Omental fat pad (tissue), 4 donors: ENCODE measurements at places on chromosomes 2 and 18.
A peak's percentile ranks its signal among the peaks of the same experiment; 100 is the strongest.

GRCh38 chr2:128535953-128536352, 217.3 kb upstream of the HS6ST1 start:
- no peak for DNase-seq

GRCh38 chr18:70107091-70107490, 98.4 kb downstream of the RTTN start:
- no peak for DNase-seq

DNA sequence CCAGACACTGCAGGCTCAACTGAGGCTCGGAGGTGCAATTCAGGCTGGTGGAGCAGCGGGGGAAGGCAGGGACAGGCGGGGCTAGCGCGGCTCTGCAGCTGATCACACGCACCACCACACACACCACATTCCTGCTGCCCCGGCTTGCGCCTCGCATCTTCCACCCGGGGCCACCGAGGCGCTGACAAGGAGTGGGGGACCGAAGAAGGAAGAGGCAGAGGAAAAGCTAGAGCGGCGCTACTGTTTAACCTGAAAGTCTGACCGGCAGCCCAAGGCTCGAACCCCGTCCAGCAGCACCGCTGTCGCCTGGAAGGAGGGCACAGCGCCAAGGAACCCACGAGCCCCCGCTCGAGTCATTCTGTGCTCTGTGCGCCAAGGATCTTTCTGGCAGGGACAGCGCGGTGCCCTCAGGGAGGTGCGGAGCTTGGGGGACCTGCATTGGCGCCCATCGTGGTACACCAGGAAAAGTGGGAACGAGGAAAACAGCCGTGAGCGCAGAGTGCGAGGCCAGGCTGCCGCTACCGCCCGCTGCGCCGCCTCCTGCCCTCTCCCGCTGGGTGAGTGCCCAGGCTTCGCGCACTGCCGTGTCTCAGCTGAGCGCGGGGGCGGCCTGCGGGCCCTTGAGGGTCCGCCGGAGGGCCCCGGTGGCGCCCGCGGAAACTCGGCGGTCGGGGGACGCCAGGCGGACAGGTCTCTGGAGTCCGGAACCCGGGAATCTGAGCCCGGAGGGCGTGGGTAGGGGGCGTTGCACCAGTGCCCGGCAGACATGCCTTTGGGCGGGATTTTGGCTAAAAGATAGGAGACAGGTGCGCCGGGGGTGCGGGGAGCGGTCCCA, 860 bp upstream of the KCNJ3 start:
- no peak for DNase-seq

- DNase-seq = peak; percentile 73
Measured at GRCh38 chr18:34659579-34660517, 50.2 kb upstream of the DTNA start.

- DNase-seq = no peak
Measured at GRCh38 chr2:54657664-54658083, 65.8 kb upstream of the EML6 start.

DNA sequence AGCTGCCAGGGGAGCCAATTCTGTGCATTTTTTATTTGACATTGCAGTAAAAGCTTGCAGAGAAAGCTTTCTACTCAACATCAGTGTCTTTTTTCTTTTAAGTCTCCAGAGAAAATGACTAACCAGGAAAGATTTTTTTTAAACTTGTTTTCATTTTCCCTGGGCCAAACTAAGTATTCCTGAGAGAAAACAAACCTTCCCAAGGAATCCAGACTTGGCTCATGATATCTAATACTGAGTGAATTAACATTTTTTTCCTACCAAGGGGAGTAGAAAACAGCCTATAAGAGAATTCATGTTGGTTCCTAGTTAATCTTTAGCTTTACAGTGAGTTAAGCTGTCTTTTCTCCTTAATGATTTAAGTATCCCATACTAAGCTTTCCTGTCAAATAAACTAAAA, 46.7 kb downstream of the DAPL1 start:
- DNase-seq = no peak

DNA sequence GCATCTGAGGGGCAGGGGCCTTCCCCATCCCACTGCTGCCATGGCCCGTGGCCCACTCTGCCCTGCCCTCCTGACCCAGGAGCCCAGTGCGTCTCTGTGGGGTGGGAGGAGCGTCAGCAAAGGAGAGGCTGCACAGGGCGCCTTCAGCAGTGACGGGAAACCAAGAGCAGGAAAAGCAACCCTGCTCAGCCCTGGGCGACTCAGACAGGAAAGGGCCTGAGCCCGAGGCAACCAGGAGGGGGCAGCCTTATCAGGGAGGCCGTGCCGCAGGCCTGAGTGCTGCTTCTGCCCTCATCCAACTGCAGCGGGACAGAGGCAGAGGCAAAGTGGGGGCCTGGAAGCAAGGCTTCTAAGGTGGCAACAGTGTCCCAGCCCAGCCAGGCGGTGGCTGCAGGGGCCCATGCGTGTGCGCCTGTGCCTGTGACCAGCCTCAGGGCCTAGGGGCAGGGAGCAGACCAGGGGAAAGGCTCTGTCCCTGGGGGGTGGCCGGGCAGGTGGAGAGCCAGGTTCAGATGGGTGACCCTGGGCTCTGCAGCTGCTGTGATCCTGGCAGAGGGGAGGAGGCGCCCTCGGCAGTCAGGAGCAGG, 23.3 kb upstream of the ALPI start:
- no peak for DNase-seq

DNA sequence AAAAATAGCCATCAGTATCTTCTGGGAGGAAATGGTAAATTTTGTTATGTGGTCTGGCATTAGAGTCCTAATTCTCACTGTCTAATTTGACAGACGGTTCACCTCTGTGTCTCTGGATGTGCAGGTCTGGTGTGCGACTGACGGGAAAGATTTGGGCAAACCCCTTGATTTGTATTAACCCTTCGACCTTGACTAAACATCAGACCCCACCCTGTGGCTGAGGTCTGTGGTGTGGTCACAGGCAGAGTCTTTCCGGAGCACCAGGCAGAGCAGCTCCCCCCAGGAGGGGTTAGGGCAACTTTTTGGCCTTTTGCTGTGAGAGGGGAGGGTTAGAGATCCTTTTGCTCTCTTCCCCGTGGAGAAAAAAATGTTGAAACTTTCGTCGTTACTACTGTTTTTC, 6.4 kb downstream of the TWIST2 start:
- DNase-seq = no peak

GRCh38 chr2:176960061-176960460, 252.5 kb upstream of the HNRNPA3 start:
- DNase-seq = no peak

DNA sequence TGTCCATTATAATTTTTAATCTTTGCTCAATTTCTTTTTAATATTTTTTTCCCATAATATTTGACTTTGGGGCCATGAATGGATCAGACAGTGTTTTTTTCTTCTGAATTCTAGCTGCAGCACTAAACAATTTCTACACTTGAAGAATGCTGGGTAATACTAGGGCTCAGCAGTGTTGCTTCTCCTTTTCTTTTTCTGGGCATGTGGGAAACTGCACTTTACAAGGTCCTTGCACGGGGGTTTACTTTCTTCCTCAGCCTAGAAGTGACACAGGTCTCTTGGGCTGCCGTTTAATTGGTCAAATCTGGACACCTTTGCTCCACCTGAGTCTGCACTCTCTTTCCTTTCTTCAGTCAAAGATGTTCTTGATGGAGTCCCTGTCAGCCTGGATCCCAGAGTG, 135.4 kb upstream of the APCDD1 start:
- DNase-seq = no peak
